ENCODE measurements at places on chromosomes 7 and 10.

- no peak for DNase-seq
Observed at GRCh38 chr10:101107771-101108170, 23.3 kb upstream of the TLX1 start.

DNA sequence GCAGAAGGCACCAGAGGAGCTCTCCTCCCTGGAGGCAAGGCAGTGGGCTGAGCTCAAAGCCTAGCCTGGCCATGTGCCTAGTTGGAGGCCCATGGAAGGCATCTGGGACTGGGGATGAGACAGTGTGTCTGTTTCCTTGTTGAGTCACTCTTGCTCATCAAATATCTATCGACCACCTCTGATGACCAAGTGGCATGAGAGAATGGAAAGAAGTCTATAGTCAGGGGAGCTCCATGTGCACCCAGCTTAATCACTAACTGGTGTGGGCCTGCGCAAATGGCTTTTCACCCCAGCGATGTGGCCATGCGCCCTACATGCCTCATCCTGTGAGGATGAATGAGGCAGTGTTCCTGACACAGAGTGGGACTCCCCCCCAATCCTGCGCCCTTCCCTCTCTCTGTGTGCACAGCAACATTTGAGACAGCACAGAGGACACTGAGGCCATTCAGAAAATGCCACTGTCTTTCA is 229.9 kb downstream of the RPS24 start:
- DNase-seq, result no peak

DNA sequence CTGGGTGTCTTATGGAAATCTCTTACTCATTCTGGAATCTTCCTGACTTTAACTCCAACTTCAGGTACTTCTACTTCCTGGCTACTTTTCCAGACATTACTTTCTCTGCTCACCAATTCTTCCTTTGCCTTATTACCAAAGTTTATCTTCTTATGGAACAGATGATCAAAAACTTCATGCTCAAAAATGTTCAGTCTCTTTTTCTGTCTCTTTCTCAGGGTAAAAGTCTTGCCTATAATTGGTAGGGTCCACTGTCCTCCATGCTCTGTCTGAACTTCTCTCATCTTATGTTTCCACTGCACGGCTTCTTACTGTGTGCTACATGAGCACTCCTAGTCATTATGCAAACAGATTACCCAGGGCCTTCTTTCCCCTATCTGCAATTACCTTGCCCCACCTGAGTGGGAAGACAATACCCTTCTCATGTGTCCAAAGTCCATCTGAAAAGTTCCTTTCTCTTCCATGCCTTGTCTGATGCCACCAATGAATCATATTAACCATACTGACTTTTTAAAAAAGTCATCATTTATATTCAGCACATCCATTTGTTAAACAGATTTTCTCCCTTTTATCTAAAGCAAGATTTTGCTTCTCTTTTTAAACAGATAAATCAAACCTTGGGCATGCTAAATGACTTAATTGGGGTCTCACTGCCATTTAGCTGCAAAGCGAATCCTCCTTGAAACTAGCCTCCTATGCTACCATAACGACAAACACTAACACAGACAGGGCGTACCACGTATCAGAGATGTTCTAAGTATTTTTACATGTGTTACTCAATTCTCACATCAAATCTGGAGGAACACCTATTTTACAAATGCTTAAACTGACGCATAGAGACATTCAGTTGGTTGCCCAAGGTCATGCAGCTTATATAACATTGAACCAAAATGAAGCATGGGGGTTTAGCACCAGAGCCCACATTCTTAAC is 48.8 kb downstream of the SEMA3C start:
- no peak for DNase-seq

DNA sequence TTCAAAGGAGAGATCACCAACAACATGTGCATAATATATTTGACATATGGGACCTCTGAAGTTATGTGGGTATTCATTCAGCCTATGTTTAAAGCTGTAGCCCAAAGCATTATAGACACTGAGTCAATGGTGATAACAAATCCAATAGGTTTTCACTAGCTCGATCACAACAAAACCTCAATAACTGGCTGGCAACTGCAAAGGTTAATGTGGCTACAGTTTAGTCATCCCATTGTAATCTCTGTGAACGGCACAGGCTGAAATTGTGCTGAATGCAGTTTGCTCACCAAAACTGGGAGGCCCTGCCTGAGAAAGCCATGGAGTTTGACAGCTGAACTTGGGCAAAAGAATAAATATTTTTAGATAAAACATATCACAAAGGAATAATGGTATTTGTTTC is 152.4 kb upstream of the ADO start:
- no peak for DNase-seq

DNA sequence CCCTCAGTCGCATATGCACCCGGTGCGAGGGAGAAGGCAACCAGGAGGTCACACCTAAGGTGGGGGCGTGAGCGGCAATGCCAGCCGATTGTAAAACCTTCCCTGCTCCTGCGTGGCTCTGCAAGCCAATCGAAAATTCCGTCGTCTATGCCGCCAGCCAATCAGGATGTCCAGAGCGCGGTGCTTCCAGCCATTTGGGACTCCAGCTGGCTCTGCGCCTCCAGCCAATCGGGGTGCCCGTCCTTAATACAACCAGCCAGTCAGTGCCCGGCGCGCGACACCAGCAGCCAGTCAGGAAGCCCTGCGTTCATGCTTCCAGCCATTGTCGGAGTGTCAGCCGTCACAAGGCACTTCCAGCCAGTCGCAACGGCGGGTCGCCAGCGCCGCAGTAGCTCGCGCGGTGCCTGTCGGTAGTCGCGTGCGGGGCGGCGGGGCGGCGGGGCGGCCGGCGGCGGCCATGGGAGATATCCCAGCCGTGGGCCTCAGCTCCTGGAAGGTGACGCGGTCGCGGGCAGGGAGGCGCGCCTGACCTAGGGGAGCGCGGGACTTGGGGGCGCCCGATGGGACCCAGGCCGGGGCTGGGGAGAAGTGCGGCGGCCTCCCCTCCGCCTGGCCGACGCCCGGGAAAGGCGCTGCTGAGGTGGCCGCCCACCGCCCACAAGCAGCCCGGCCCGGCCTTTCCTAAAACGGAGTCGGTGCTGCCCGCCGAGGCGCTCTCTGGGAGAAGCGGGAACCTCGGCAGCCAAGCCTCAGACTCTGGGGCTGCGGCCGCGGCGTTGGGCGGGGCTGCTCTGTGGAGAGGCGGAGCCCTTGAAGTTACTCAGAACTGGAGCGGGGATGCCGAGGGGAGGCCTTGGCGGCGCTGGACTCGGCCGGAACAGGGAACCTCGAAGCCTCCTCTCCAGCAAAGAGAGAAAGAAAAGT is at the start of gene AKR1E2:
TSS of gene AKR1E2 (plus strand) at position 340 of the 924 bp plus-strand sequence. CDS start at position 458, 118 bp downstream.
- peak; percentile 76 for DNase-seq

- no peak for DNase-seq
Observed at GRCh38 chr10:97822261-97822687, 27.4 kb upstream of the GOLGA7B start.

GRCh38 chr7:95581467-95581866 is 14.8 kb downstream of the PDK4 start:
- no peak for DNase-seq

- no peak for DNase-seq
Observed at GRCh38 chr10:105253515-105254212, 612.6 kb downstream of the SORCS3 start.

DNA sequence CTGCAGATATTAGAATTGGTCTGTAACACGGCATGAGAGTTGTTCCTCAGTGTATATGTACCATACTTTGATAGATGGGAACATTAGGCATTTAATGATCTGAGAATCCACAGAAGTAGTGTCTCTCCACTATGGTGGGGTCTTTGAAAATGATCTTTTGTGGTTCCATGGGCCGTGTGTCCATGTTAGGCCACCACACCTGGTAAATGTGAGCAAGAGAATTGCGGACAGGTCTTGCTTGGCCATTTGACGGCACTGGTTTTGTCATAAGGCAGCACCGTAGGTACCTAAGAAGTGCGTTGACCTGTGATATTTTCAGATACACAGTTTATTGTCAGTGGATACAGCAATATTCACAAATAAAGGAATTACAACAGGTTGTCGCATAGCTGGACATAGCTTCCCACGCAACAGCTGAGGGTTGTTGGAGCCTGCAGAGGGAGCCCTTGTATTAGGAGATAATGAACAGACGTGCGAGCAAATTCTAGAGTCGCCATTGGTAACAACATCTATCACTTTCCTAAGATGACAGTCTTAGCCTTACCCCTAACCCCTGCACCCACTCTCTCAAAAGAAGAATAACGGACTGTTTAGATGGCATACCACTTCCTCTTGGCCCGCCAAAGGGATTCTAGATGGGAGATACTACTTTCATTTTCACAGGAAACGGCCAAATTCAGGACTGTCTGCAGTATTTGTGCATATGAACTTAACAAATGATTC is 111.4 kb downstream of the COL28A1 start:
- DNase-seq, result peak; percentile 22

GRCh38 chr7:74048999-74049599 is 21.1 kb downstream of the ELN start:
- DNase-seq, result no peak

DNA sequence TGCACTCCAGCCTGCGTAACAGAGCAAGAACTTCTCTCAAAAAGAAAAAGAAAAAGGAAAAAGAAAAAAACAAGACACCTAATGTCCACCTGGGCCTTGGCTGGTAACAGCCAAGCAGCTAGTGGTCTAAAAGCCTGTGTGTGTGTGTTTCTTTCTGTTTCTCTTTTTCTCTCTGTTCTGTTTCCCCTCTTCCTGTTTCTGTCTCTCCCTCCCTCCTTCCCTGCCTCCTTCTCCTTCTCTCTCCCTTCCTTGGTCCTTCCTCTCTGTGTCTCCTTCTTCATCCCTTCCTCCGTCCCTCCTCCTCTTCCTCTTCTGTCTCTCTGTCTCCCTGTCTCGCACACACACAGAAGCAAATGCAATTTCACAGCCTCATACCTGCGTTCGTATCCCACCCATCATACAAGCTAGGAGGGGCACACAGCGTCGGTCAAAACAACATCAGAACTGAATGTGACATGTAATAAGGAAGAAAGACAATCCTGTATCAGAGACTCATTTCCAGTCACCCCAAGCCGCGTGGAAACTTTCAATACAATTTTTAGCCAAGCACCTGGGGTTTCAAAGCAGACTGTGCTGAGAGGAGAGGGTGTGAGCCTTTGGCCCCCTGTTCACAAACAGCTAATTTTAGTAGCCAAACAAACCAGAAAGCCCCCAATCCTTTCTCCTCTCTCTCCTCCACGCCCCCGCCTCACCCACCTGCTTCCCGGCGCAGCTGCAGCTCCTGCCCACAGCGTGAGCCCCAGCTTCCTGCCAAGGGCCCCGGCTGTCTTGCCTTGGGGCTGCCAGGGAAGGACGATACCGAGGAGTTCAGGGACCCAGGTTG is 50.2 kb upstream of the GNA12 start:
- peak; percentile 34 for DNase-seq

- DNase-seq, result no peak
Observed at GRCh38 chr7:18831943-18832342, 285.5 kb downstream of the TWIST1 start.

DNA sequence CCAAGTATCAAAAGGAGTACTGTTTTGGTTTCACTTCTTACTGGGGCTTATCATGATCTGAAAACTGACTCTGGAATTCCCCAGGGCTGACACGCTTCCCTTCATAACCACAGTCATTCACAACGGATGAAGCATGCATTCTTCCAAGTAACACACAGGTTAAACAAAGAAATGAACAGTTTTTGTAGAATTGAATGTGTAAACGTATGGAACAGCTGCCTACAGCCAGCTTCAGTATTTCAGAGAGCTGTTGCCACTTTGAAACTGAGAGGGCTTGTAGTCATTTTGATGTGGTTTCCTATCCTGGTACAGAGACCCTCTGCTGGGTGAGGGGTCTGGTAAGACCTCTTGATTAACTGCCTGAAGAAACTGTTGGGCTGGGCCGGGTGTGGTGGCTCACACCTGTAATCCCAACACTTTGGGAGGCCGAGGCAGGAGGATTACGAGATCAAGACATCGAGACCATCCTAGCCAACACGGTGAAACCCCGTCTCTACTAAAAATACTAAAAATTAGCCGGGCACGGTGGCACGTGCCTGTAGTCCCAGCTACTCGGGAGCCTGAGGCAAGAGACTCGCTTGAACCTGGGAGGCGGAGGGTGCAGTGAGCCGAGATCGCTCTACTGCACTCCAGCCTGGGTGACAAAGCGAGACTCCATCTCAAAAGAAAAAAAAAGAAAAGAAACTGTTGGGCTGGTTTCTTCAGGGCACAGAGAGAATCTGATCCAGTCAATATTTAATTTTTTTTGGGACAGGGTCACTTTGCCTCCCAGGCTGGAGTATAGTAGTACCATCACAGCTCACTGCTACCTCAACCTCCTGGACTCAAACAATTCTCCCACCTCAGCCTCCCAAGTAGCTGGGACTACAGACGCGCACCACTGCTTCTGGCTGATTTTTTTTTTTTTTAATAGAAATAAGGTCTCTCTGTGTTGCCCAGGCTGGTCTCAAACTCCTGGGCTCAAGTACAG is 4.7 kb downstream of the NFE2L3 start:
- DNase-seq, result peak; percentile 53

DNA sequence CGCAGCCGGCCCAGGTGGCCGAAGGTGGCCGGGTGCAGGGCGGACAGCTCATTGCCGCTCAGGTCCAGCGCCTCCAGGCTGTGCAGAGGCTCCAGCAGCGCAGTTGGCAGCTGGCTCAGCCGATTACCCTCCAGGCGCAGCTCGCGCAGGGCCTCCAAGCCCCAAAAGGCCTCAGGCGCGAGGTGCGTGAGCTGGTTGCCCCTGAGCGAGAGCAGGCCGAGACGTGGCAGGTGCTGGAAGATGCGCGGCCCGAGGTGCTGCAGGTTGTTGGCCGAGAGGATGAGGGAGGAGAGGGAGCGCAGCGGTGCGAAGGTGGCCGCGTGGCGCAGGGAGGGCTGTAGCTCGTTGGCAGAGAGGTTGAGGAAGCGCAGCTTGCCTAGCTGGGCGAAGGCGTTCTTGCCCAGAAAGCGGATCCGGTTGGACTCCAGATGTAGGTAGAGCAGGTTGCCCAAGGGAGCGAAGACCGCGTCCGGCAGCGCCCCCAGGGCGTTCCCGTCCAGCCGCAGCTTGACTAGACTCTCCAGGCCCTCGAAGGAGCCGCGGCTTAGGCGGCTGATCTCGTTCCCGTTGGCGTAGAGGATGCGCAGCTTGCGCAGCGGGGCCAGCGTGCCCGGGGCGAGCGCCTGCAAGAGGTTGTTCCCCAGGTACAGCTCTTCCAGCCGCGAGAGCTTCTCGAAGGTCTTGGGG is 923 bp downstream of the TRIL start:
- no peak for DNase-seq

GRCh38 chr10:8640301-8640700 is 585.8 kb downstream of the GATA3 start:
- DNase-seq, result no peak

- DNase-seq, result no peak
Observed at GRCh38 chr10:91589658-91590035, 43.2 kb downstream of the PPP1R3C start.

DNA sequence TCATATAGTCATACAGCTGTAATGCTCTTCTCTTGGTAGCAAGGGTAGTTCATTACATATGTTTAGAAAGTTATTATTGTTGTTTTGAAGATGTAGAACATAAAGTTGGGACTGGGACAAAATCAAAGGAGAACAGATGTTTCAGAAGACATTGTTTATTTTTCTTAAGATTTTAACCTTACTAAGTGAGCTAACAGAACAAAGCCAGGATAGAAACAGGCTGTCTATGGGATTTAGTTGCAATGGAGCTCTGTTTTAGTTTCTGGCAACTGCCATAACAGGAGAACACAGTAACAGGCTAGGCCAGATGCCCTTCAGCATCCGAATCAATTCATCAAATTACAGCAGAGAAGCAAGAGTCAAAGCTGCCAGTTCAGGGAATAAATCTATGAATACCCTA is 382.4 kb downstream of the ARL4A start:
- no peak for DNase-seq

- no peak for DNase-seq
Observed at GRCh38 chr10:29514306-29514705, 120.5 kb downstream of the SVIL start.

- DNase-seq, result no peak
Observed at GRCh38 chr10:133309720-133310398, 1.1 kb downstream of the ZNF511 start.

- no peak for DNase-seq
Observed at GRCh38 chr7:19665399-19666008, 43.3 kb downstream of the POLR1F start.

Measured in stimulated activated CD4-positive, alpha-beta T cell treated with anti-CD3 and anti-CD28 coated beads, Interleukin-1b, Interleukin-23, amount 100 ng/mL, for 4 hours (primary cell).